ENCODE measurements at places on chromosomes 11 and 22.
A peak's percentile ranks its signal among the peaks of the same experiment; 100 is the strongest.

- DNase-seq = no peak
These were observed 4.9 kb downstream of the MACROD1 start for GRCh38 chr11:64161037-64161436.

DNA sequence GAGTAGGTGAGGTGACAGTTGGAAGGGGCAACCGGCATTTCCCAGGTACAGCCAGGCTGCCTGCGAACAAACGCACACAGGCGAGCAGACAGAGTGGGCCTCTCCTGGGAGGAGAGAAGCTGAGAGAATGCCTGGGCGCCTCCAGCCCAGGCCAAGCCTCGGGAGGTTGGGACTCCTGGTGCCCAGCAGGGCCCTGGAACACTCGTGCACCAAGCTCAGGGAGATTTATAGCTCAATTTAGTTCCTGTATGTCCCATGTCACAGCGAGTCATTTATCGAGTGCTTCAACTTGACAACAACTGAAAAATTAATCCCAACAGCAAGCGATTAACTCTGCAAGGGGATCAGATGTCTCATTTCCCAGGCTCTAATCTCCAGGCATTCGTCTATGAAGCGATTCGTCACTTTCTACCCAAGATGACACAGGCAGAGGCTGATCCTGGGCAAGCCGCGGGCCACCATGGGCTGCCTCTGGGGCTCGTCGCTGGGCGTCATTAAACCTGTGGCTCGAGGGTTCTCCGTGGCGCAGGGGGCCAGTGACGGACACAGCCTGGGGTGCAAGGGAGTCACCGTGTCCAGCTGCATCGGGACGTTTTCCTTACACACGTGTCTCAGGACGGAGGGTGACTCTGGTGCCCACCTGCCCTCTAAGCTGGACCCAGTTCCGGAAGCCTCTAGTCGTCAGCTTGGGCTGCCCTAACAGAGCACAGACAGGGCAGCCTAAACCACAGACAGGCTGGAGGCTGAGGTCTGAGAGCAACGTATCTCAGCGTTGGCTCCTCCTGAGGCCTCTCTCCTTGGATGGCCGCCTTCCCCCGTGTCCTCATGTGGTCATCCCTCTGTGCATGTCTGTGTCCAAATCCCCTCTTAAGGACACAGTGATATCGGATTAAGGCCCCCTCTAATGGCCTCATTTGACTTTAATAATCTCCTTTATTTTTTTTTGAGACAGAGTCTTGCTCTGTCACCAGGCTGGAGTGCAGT is 154.1 kb downstream of the CTTN start:
- no peak for DNase-seq

- DNase-seq = no peak
These were observed 46.8 kb downstream of the CEP164 start for GRCh38 chr11:117374316-117375055.

GRCh38 chr22:32073823-32074380 is 30.8 kb downstream of the SLC5A1 start:
- DNase-seq = no peak

- DNase-seq = no peak
These were observed 1676.0 kb upstream of the RAG2 start for GRCh38 chr11:38274031-38274430.

- DNase-seq = no peak
These were observed 51.7 kb upstream of the CCDC89 start for GRCh38 chr11:85737738-85738137.

- DNase-seq = peak; percentile 94
These were observed 1.1 kb downstream of the CDC42EP1 start for GRCh38 chr22:37561212-37562048.

DNA sequence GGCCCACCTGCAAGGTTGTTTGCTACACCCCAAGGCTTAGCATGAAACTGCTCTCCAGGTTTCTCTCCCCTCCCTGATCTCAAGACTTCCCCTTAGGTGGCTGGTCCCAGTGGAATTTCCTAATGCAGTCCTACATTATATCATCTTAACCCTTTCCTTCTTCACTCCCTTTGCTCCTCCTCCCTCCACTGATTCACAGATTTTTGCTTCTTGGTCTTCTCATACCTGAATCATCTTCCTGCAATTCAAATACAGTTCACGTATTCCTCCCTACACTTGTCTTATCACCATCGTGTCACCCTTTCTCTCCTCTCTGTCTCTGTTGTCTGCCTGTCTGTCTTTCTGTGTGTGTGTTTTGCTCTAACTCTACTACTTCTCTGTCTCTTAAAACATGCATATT is 17.0 kb downstream of the MMP10 start:
- DNase-seq = no peak

GRCh38 chr11:76303399-76303798 is 77.5 kb downstream of the THAP12 start:
- no peak for DNase-seq

GRCh38 chr11:127709960-127710359 is 709.4 kb upstream of the KIRREL3 start:
- DNase-seq = no peak

DNA sequence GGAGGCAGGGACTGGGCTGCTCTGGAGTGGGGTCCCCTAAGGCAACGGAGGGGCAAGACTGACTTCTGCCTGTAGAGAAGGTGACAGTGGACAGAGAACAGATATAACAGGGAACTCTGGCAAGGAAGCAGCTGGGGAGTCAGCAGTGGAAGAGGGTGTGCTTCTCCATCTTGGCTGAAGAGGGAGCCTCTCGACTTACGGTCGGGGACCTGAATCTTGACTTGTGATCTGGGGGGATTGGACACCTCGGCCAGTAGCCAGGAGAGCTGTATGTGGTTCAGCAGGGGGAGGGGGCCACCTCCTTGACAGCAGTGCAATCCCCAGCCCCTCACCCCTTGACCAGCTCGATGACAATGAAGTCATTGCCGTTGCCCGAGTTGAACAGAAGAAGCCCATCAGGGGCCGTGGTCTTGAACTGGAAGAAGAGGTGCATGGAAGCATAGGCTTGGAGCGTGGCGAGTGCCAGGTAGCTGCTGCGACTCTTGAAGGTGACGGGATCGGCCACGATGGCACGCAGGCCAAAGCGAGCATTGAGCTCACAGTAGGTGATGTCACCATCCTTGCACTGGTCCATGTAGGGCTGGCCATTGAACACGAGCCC is 60.0 kb downstream of the SLC22A12 start:
- peak; percentile 42 for DNase-seq

DNA sequence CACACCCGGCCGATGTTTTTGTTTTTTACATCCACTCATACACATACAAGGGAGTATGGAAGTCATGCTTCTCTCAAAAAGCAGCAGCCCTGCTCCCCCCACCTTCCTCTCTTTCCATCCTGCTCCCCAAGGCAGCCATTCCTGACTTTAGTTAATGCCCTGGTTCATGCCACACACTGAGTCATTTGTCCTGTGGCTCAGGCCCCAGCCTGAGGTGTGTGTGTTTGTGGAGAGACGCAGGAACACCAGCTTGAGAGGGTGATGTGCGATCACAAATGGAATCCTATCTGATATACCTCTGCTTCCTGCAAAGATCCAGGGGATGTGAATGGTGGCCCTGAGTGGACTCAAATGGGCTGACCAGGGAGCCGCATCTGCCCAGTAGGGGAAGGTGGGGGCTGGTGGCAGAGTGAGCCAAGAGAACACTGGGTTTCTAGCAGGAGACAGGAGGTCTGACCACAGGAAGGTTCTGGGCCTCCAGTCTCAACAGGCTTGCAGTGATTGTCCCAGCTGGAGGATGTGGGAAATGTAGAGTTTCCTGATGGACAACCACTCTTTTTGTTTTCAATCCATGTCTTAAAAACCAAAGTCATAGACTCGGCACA is 86.7 kb downstream of the OSBP2 start:
- DNase-seq = no peak

DNA sequence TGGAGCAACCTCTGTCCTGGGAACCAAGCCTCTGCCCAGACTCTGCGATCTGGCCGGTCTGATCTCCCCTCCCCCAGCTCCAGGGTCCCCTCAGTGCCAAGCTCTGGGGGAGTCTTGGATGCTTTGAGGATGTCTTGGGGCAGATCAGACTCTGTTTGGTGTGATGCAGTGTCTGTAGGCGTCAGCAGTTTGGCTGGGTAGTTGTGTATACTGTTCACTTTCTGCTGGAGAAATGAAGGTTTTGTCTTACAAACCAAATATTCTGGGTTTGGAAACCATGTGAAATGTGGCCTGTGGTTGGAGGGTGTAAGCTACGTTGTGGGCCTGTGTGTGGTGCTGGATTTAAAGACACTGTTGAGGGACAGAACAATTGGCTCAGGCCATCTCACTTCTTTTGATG is 4.6 kb downstream of the INSC start:
- DNase-seq = no peak

DNA sequence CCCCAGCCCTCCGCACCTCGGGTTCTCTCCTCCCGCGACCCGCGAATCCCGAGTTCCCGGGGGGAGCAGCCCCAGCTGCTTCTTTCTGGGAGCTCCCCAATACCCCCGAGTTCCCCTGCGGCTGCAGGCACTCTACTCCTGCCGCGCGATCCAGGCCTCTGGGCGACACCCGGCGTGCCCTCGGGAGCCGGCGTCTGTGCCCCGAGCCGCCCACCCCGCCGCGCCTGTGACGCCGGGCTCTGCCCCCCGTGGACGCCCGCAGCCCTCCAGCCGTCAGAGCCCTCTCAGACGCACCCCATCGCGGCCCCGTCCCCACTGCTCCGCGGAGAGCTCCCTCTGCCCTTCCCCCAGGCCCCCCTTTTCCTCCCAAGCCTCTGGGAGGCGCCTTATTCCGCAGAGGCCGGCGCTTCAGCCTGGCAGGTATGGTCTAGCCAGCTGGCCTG is 422 bp downstream of the GLB1L2 start:
- no peak for DNase-seq

GRCh38 chr22:35749808-35750207 is 32.1 kb downstream of the APOL5 start:
- no peak for DNase-seq

DNA sequence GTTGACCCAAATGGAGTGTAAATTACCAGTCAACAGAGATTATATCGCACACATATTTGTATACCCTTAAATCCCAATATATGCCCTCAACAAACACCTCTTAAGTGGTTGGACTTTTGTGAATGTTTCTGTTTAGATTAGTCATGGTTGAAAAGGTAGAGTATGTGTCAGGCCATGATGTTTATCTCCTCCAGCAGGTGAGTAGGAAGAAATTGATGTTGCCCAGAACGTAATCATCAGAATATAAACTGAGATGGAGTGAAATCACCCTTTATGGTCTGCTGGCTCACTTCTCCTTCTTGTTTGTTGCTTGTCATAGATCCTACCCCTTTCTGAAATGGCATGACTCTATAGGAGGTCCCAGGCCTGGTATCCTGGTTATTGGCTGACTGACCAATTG is 431.8 kb downstream of the ETS1 start:
- DNase-seq = no peak

DNA sequence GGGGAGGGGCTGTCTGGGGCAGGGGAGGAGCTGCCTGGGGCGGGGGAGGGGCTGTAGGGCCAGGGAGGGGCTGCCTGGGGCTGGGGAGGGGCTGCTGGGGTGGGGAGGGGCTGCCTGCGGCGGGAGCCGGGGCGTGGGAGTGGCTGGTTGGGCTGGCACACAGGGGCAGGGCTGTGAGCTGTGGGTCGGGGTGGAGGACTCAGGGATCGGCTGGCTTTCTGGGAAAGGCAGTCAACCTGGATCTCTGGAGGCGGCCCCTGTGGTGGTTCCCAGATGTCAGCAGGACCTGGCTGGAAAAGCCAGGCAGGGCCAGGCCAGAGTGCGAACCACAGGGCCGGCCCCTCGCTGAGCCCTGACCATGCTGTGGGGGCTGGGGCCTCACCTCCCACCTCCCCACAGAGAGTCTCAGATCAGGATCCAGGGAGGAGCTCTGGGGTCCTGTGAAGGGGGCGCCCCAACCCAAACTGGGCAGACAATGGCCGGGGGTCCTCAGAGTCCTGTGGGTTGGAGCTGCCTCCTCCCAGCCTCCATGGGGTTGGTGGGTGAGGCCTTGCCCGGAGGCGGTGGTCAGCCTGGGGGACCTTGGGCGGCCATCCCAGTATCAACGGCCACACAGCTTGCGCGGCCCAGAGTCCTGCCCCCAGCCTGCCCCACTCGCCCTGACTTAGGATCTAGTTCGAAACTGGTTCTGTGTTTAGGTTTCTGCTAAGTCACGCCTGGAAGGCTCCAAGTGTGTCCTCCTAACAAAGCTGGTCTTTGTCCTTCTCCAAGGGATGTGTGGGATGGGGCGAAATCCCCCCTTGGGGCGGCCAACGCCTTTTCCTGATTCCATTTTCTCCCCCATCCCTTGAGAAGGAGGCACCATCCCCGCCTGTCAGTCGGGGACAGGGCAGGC is 1.9 kb downstream of the MUC5B start:
- no peak for DNase-seq

GRCh38 chr22:19196841-19197612 is 18.5 kb upstream of the SLC25A1 start:
- DNase-seq = no peak

- DNase-seq = peak; percentile 99
These were observed 26.1 kb upstream of the EED start for GRCh38 chr11:86218125-86219084.

GRCh38 chr11:115263799-115264656 is 240.2 kb downstream of the CADM1 start:
- DNase-seq = no peak

DNA sequence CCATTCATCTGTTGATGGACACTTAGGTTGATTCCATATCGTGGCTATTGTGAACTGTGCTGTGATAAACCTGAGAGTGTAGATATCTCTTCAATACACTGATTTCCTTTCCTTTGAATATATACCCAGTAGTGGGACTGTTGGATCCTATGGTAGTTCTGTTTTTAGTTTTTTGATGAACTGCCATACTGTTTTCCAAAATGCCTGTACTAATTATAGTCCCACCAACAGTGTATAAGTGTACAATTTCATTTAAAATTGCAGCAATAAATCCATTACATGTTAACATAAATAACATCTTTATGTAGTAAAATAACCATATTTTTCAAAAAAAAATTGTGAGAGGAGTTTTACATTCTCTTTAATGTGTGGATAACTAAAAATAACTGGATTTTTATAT is 65.0 kb upstream of the SYT9 start:
- DNase-seq = no peak

DNA sequence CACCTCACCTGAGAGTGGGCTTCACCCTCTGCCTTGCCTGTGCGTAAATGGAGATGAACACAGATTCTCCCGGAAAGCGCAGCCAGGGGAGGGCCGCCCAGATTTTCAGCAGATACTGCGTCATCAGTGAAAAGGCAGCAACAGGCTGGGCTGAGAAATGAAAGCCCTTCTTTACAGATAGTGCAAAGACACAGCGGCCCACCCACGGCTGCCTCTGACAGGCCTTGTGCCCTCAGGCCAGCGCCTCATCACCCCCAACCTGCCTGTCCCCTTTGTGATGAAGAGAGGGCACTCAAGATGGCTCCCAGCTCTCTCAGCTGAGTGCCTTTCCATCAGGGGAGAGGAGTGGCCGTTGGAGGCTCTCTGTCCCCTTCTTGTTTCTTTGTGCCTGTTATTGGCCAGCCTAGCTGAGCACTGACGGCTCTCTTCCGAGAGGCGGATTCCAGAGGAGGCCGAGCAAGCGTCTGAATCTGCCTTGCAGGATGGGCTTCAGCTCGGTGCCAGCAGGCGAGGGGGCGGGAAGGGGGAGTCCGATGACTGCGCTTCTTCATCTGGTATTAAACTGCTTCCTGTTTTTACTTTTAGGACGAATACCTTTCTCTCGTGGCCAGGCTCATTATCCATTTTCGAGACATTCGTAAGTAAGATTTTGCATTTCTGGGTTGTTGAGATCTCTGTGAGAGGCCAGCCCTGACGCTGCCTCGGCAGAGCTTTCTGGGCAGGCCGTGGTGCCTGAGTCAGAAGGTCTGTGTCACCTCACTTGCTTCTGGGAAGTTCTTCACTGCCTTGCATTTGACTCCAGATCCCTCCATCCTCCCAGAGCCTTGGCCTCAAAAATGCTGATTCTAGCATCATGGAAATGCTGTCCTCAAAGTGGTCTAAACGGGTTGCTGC is 43.7 kb downstream of the MED15 start:
- DNase-seq = no peak
